GM12891 (cell line): ENCODE measurements at places on chromosomes 12 and 14.

DNA sequence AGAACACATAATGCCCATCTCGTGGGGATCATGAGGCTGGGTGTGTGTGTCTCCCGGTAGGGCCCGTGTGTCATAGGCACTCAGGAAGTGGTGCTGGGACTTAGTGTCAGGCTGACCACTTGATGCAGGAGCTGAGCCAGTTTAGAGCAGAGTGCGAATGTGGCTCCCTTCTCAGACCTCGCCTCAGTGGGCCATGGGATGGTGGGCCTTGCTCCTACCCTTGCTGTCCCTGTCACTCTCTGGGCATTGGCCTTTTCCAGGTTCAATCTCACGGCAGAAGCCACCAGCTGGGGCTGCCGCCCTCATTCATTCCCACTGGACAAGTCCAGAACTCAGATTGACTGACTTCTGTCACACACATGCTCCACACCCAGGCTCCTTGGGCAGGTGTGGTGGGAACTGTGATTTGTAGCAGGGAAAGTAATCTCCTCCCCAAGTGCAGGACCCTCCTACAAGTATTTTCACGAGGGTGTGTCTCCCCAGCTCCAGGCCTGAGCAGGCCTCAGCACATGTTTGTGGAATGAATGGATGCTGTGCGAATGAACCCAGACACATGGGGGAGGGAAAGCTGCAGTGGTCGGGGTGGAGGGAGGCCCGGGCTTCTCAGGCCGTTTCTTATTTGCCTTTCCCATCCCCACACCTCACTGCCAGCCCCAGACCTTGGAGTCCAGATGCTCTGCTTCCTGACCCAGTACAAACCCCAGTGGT, 54.9 kb downstream of the BEGAIN start:
- DNase-seq = no peak

DNA sequence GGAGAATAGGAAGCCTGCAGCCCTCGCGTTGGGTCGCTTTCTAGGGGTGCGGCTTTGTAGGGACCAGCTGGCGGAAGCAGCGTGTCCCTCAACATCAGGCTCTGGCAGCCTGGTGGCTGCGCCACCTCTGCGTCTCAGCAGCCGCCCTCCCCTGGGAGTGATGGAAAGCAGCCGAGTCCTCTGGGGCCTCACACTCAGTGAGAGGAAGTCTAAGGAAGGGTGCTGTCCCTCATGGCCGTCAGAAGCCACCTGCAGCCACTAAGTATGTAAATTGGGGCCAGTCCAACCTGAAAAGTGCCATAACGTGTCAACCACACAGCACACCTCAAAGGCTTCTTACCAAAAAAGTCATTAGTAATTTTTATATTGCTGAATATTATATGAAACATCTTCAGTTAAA, 80.3 kb downstream of the WDR20 start:
- DNase-seq = peak; percentile 74

- no peak for DNase-seq
These were observed 56.2 kb downstream of the MAP4K5 start for GRCh38 chr14:50476134-50476533.

DNA sequence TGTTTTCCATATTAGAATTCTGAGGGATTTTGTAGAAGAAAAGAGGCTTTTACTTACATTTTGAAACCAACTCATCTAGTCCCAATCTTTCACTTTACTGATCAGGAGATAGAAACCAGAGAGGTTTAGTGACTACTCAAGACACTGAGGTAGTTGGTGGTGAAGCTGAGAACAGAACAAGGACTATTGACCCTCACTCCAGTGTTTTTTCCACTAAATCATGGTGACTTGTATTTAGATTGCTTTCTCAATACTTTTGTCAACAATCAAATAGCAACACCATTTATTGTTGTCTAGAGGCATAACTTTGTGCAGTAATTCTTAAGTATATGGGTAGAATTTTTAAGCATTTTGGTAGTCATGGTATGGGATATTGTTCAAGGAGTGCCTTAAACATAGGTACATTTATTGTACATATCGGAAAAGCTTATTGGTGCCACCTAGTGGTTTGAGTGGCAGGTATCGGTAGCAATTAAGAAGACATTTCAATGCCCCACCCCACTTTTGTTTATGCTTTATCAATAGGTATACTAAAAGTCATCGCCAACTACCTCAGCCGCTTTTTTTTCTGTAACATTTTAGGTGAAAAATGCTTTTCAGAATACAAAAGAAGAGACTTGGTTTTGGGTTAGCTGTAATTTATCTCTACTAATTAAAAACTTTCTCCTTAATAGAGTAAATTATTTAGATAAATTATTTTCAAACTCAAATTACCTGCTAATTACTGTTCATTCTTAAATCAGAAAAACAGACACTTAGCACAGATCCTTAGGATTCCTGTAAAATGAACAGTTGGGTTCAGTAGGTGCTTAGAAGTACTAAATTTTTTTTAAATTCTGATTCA, 47.3 kb upstream of the PAWR start:
- DNase-seq = peak; percentile 10

GRCh38 chr14:54354096-54354495, 42.7 kb upstream of the CDKN3 start:
- DNase-seq = no peak

DNA sequence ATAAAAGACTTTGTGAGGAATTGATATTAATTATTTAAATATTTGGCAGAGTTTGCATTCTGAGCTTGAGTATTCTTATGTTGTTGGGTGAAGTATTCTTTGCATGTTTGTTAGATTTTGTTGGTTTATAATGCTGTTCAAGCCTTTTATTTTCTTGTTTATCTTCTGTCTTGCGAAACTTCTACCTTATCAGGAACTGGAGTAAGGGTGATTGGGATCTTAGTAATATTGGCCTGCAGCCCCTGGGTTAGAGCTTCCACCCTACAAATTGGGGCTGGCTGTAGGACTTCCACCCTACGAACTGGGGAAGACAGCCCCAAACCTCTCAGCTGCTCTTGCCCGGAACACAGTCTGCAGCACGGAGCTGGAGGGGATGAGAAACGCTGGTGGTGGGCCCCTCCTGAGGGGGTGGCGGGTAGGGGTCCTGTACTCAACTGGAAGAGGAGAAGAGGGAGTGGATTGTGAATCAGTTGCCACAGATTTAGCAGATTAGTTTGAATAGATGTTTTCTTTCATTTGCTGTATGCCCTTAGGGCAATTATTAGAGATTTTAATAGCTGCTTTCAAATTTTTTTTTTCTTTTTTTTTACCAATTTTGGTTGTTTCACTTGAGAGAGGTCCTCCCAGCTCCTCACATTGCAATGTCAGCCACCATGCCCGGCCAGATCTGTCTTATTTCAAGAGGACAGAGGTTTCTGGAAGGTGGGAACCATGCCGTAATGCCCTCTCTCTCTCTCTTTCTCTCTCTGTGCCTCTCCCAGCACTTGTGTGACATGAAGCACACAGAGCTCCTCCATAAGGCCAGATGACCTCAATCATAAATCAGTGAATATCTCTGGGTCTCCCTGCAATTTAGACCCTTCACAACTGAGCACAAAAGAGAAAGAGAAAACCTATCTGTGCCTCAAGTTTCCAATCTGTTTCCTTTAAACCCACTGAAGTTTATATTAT, 123.4 kb downstream of the DICER1 start:
- DNase-seq = no peak

GRCh38 chr12:130011611-130012385, 108.0 kb upstream of the TMEM132D start:
- no peak for DNase-seq

GRCh38 chr14:99554184-99554583, 49.8 kb downstream of the CCDC85C start:
- DNase-seq = no peak

GRCh38 chr12:69948851-69949250, 123.8 kb downstream of the MYRFL start:
- DNase-seq = no peak

DNA sequence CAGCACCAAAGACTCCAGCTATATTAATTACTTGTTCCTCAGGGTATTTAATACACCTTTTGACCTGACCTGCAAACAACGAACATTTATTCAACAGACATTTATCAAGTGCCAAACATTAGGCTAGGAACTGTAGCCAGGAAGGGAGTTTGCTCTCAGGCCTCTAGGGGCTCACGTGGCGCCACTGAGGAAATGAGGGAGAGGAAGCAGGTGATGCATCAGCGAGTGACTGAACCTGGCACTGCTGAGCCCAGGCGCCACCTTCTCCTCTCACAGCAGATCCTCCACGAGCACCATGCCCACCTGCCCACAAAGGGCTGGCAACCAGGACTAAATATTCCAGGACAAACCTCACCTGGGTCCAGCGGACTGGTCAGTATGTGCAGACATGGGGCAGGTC, 50.2 kb downstream of the SETD3 start:
- DNase-seq = no peak

GRCh38 chr14:77322250-77322902, 1.5 kb downstream of the GSTZ1 start:
- no peak for DNase-seq

GRCh38 chr14:87952307-87953094, 40.5 kb downstream of the GALC start:
- DNase-seq = no peak

GRCh38 chr12:128510511-128510910, 243.5 kb downstream of the TMEM132C start:
- no peak for DNase-seq
